NCI-H2171 (cell line): ENCODE measurements at places on chromosomes 16 and 17.

- no peak for DNase-seq
These were observed 7.1 kb downstream of the HAPSTR1 start for GRCh38 chr16:9098377-9099090.

DNA sequence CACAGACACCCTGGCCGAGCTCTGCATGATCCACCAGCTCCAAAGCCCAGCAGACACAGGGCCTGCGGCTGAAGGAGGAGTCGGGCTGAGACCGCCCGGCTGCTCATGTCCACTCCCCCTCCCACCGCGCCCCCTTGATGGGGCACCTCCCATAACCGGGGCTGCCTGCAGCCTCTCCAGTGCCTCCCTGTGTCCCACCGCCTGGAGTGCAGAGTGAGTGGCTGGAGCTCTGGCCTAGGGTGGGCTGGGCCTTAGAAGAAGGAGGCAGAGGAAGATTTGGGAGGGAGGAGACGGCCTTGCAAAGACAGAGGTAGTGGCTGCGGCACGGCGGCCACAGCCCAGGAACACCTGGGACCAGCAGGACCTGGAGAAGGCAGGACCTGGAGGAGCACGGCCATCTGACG, 4.0 kb downstream of the CBFA2T3 start:
- DNase-seq: no peak

GRCh38 chr17:27647765-27648164, 16.8 kb downstream of the LGALS9 start:
- no peak for DNase-seq

DNA sequence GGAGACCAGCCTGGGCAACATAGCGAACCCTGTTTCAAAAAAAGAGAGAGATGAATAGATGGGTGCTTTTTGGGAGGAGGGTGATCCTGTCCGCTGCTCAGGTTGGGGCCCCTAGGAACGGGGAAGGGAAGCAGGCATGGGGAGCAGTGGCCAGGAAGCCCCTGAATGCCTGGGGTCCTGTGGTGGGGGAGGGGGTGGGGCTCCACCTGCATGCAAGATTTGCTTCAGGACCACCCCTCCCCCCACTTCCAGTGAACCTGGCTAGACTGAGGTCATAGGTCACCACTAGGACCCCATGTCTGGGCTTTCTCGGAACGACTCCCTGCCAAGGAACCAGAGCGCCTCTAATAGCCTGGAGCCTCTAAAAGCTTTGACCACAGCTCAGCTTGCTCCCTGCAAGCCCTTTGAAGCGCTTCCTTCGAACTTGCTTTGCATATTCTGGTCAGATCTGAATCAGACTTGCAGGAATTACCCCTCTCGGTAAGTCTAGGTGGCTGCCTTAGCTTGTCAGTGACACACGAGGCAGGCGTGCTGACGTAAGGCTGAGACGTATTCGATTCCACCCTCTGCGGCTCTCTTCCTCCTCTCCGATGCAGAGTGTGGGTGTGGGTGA, 3.7 kb downstream of the SOCS3 start:
- no peak for DNase-seq

DNA sequence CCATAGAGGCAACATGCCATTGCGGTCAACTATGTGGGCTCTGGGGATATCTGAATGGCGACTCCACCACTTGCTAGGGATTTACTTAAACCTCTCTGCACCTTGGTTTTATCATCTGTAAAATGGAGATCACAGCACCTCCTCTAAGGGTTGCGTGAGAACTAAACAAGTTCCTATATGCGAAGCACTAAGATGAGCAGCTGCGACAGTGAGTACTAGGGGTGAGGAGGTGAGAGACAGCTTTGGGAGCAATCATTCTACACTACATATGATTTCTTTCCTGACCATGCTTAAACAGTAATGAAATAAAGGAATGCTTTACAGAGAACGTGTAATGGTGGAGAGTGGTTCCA, 61.4 kb downstream of the CREBBP start:
- DNase-seq: no peak

- no peak for DNase-seq
These were observed 4.5 kb downstream of the HERPUD1 start for GRCh38 chr16:56936491-56936890.

GRCh38 chr17:78492116-78492799, 84.9 kb downstream of the DNAH17 start:
- no peak for DNase-seq

DNA sequence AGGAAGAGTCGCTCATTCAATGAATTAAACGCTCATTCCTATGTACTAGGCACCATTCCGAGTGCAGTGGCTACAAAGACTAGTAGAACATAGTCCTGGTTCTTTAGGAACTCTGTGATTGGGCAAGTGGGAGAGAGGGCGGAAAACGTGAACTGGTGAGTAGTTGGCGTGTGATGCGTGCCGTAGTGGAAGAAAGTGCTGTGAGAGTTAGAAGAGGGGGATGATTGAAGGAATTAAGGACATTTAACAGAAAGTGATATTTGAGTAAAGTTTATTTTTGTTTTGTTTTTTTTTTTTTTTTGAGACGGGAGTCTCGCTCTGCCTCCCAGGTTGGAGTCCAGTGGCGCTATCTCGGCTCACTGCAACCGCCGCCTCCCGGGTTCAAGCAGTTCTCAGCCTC, 7.9 kb upstream of the SLFN14 start:
- no peak for DNase-seq

- DNase-seq: no peak
These were observed 72.8 kb downstream of the AMFR start for GRCh38 chr16:56352351-56353053.

DNA sequence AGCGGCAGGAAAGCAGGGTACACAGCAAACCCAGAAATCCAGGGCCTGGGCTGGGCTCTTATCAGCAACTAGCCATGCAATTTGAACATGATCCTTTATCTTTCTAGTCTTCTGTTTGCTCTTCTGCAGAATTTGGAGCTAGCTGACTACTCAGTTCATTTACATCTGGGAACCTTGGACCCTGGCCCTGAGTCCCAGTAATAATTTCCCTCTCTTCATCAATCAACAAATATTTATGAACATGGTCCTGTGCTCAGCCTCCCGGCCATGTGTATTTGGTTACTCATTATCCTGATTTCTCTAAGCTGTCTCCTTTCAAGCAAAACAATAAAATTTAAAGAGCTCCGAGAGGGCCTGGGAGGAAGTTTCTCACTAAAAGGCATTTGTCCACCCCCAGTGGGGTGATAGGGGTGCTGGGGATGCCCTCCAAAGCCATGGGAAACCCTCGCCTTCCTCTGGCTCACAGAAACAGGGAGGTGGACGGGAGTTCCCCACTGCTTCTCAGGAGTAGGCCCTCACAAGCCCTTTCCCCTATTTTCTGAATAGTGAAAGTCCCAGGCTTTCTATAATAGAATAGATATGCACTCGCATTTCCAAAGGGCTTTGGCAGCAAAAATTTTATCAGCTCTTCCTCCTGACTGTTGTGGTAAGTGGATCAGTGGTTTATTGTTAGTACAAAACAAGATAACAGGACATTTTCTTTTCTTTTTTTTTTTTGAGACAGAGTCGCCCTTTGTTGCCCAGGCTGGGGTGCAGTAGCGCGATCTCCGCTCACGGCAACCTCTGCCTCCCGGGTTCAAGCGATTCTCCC, 6.9 kb upstream of the WDR59 start:
- DNase-seq: no peak

GRCh38 chr16:48393485-48394354, 8.5 kb upstream of the SIAH1 start:
- no peak for DNase-seq

DNA sequence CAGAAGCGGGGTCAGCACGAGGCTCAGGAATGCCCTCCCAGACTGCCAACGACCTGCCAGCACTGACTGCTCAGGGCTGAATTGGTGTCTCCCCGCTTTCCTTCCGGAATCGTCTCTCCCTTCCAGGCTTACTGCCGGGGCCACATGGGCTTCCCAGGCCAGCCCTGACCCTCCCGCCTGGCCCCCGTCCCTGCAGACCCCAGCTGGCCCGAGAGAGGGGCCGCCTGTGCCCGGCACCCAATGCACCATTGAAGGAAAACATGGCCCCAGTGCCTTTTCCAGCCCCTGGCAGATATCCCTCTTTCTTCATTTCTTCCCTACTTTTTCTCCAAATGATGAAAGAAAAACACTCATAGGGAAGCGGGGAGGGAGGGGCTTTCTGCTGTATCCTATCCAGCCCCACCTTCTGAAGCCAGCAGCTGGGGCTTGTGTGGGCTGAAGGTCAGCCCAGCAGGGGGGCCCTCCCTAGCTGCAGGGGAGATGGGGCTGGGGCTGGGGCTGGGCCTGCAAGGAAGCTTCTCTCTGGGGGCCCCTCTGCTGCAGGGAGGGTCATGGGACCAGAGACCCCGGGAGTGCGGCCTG, 25.9 kb downstream of the ZNF469 start:
- no peak for DNase-seq

DNA sequence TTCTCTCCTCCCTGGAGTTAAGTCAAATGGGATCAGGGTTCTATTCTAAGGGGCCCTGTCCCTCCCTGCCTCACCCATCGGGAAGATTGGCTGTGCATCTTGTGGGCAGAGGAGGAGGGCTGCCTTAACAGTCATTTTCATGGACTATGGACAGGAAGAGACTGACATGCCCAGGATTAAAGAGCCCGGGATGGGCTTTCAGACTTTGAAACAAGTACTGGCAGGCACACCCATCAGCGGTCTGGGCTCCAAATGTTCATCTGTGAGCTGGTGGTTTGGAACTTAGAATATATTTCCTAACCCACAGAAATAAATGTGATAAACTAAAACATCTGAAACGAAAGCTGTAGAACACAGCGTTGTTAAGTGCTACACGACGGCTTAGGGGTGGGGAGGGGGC, 6.5 kb downstream of the SLC6A4 start:
- DNase-seq: no peak

DNA sequence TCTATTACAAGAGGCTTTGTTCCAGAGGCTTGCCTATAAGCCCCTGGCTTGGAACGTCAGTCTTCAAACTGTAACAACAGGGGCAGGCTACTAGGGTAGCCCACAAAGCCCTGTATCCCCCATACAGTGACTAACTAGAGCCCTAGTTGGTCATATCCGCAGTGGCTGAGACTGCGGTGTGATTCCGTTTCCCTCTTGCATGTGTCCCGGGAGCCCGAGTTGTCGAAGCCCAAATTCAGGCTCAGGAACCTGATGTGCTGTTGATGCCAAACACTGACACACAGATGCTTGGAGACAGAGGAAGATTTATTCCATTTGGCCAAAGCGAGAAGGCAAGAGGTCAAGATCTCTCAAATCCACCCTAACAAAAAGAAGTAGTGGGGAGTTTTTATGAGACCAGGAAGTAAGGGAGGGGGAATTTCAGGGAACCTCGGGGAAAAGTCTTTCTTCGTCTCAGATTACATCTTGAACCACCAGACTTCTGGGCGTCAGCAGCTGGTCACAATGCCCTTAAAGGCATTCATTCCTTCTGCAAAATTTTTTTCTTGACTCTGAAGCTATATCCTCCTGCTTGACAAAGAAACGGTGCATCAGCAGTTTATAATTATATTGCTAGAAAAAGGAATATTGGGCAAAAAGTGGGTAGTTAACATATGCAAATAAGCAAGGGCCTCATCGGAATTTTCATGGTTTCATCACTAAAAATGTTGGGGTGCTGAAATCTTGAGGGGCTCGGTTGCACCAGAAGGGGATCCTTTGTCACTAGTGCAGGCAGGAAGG, 879 bp downstream of the SLFN5 start:
- no peak for DNase-seq

GRCh38 chr16:72311426-72311825, 139.5 kb upstream of the PMFBP1 start:
- DNase-seq: no peak

- DNase-seq: no peak
These were observed 23.0 kb downstream of the SLC35G3 start for GRCh38 chr17:35170968-35171771.

DNA sequence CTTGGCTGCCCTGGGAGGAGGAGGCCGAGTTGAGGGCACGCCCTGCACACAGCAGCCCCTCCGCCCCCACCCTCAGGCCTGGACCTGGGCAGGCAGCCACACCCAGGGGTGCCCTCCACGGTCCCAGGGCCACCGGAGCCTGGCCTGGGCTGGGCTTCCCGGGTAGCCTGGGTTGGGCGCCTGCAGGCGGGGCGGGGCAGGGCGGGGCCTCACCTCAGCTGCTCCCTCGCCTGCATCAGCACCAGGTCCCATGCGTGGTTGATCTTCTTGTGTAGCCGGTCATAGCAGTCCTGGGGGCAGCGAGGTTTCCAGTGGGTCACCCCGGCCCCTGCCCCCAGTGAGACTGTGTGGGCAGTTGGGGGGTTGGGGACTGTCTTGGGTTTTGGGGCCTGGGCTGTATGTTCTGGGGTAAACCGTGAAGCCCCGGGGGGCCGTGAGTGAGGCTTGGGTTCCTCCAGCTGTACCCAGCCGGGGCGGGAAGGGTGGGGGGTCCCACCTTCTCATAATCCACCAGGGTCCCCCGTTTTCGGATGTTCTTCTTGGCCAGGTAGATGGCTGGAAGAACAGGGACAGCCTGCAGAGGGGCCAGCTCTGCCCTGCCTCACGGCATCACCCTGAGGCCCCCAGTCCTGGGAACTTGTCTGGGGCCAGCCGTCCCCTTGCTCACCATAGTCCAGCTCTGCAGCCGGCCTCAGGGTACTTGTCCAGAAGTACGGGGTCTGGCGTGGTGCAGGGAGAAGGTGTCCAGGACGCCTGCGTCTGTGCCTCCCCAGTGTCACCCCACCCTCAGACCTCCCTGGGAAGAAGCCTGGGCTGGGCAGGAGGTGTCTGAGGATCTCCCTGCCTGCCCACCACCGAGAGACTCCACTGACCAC, 2.0 kb downstream of the RGS11 start:
- no peak for DNase-seq

- DNase-seq: peak; percentile 22
These were observed 188.2 kb downstream of the FTO start for GRCh38 chr16:53892155-53892554.

DNA sequence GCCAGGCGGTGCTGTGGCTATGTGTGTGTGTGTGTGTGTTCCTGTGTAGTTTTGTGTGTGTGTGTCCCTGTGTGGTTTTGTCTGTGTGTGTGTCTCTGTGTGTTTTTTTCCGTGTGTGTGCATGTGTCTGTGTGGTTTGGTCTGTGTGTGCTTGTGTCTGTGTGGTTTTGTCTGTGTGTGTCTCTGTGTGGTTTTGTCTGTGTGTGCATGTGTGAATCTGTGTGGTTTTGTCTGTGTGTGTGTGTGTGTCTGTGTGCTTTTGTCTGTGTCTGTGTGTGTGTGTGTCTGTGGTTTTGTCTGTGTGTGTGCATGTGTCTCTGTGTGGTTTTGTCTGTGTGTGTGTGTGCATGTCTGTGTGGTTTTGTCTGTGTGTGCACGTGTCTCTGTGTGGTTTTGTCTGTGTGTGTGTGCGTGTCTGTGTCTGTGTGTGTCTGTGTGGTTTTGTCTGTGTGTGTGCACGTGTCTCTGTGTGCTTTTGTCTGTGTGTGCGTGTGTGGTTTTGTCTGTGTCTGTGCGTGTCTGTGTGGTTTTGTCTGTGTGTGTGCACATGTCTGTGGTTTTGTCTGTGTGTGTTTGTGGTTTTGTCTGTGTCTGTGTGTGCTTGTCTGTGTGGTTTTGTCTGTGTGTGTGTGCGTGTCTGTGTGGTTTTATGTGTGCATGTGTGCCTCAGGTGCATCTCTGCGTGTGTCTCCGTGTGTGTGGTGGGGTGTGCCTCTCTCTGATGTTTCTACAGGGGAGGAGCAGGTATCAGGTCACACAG, 62.3 kb downstream of the ZDHHC7 start:
- no peak for DNase-seq

- DNase-seq: no peak
These were observed 21.2 kb upstream of the PHAF1 start for GRCh38 chr16:67088551-67088950.
